ENCODE measurements at places on chromosomes 13 and 19.

GRCh38 chr13:51538591-51539179, 45.6 kb upstream of the WDFY2 start:
- no peak for DNase-seq

DNA sequence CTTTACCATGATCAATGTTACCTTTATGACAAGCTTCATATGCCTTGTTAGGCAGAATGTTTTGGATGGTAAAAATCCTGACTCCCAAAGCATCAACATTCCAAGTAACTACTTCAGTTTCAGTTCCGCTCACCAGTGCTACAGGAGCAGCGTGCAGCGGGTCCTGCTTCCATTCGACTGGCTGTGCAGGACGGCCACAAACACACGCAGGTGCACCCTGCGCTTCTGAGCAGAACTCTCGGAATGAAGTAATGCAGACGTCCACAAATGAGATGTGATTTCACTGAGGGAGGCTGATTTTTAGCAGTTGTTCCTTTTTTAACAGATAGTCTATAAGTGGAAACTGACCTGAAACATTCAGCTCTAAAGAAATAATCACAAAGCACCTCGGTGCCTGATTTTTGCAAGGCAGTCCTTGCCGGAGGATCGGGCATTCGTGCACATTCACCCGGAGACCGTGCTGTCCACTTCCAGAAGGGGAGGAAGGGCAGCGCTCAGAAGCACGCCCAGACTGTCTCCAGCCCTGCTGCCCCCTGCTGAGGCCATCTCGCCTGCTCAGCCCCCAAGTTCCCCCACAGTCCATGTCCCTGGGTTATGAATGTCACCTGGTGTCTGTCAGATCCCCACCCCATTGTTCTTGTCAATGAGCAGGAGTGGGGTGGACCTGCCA, 85.8 kb downstream of the RAB20 start:
- DNase-seq = no peak

- peak; percentile 71 for DNase-seq
Measured at GRCh38 chr13:37134411-37135041, 29.1 kb upstream of the CSNK1A1L start.

GRCh38 chr19:56199687-56200086, 2.1 kb upstream of the ZSCAN5B start:
- no peak for DNase-seq

DNA sequence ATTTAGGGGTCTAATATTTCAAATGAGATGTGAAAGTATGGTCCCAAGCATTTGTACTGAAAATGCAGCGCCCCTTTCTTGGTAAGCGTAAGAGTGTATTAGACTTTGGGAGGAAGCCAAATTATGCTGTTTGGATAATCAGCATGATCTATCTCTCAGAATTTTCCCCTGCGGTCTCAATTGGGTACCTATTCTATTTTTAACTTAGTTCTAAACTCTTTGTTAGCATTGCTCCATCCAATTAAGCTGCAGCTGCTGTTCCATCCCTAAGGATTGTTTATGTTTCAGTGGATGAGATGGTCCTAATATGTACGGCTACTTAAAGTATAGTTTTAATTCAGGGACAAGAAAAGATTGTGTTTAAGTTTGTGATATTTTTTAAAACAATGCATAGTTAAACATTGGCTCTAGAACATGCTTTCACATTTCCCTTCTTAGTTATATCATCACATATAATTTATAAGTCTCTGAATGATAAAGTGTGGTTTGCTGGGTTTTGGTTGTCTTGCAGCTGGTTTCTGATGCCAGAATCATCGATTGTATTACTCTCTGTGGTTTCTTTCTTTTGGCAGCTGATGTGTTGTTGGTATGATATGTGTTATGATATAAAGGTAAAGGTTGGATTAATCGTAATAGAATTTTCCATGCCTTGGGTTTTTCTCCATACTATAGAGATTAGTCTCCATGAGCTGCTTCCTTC, 15.0 kb downstream of the POLR1D start:
- DNase-seq = no peak

DNA sequence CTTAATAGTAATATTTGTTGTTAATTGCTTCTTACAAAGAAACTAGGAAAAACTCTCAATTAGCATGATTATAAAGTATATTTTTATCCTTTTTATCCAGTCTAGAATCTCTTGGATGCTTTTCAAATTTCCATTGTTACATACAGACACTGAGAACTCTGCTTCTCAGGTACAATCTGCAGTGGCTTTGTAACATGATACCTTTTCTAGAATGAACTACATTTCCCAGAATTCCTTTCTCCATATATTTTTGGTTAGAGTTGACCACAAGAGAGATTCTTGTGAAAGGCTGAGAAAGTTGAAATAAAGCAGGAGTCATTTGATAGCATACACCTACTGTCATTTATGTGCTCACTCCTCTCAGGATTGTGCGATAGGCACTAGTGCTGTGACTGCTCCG, 148.6 kb downstream of the SLITRK6 start:
- no peak for DNase-seq

GRCh38 chr13:44322928-44323327, 50.7 kb upstream of the SERP2 start:
- DNase-seq = no peak

DNA sequence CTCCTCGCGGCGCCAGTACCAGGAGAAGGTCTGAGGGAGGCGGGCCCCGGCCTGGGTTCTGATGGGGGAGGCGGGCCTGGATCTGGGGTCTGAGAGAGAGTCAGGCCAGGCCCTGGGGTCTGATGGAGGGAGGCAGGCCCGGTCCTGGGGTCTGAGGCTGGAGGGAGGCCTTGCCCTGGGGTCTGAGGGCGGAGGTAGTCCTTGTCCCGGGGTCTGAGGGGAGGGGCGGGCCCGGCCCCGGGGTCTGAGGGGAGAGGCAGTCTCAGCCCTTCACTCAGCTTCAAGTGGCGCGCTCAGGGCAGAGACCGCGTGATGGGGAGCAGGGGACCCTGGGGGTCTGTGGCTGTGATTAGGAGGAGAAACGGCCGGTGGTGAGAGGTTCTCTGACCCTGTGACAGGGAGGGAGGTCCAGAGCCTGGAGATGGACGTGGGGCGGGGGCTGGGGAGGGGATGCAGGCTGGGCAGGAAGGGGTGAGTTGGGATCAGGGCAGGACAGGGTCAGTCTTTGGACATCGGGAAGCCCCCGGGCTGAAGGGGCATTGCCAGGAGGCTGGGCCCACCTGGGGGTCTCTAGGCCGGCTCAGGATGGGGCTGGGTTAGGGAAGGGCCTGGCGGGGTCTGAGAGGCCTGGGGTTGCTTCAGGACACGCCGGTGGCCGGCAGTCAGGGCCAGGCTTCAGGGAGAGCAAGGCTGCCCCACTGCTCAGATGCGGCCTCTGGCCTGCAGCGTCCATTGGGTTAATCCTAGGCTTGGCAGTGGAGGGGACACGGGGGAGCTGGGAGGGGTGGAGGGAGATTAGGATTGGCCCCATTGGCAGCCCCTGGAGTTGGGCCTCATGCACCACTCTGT, 18.7 kb downstream of the HCN2 start:
- DNase-seq = no peak

- DNase-seq = no peak
Measured at GRCh38 chr13:47239025-47239424, 342.2 kb upstream of the HTR2A start.

GRCh38 chr13:108494991-108495645, 134.3 kb upstream of the MYO16 start:
- no peak for DNase-seq

DNA sequence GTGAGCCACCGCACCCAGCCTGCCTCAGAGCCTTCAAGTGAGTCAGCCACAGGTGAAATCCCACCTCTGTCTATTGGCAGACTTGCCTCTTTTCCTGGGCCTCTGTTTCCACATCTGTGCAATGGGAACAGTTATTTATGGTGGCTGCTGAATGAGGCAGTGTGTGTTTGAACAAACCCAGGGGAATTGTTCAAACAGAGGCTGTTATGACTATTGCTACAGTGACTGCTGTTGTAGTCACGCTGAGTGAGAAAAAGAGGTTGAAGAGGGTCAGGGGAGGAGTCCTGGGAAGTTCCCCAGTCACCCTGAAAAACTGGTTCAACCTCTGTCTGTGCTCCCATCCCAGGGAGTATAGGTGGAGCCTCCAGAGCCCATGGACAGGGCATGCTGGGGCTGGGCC, at the start of gene CEACAM19:
Gene CEACAM19, plus strand, starts transcription at position 83 of the 400 bp plus-strand sequence. CDS start 450 bp downstream, outside the sequence.
- no peak for DNase-seq

GRCh38 chr19:14402332-14403144, 16.6 kb downstream of the DDX39A start:
- DNase-seq = no peak

DNA sequence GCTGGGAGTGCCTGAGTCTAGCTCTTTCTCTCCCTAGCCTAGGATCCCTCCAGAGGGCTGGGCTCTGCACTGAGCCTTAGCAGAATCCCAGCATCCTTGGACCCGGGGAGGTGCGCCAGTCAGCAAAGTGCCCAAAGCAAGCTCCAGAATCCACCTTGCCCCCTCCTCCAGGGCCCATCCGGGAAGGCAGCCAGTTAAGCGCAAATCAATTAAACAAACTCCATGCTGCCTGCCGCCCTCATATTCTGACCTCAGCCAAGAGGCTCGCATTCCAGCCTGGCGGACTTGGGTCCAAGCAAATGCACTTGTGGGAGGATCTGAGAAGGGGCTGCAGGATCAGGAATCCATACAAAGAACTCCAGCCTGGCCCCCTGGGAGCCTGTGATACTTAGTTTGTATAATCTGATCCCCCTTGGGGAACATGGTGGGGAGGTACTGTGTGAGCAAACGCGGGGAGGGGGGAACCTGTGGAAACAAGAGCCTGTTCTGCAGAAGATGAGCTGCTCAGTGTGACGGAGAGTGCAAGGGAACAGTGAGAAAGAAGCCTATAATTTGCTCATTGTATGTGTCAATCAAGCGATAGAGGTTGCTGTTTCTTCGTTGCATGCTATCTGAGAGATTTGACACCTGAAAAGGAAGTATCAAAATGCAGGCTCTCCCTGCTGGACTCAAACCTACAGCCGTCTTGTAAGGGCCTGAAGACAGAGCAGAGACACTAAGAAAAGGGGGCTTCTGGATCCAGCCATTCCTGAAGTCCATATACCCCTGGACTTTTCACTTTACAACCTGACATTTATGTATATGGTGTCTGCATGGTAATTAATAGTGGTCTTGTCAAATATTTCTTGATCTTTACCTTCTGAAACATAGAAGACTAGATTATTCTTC, 29.4 kb downstream of the ZNRF4 start:
- DNase-seq = no peak
